ENCODE measurements at places on chromosomes 2 and 18.

- DNase-seq, result no peak
These were observed 75.3 kb downstream of the HRH4 start for GRCh38 chr18:24535527-24536295.

- DNase-seq, result no peak
These were observed 148.5 kb upstream of the DLX2 start for GRCh38 chr2:172251231-172251630.

GRCh38 chr2:27885234-27885633 lies 5.0 kb downstream of the RBKS start:
- no peak for DNase-seq

GRCh38 chr18:58491773-58492752 lies 136.8 kb downstream of the ALPK2 start:
- no peak for DNase-seq

GRCh38 chr2:207107551-207107950 lies 58.2 kb downstream of the KLF7 start:
- no peak for DNase-seq

DNA sequence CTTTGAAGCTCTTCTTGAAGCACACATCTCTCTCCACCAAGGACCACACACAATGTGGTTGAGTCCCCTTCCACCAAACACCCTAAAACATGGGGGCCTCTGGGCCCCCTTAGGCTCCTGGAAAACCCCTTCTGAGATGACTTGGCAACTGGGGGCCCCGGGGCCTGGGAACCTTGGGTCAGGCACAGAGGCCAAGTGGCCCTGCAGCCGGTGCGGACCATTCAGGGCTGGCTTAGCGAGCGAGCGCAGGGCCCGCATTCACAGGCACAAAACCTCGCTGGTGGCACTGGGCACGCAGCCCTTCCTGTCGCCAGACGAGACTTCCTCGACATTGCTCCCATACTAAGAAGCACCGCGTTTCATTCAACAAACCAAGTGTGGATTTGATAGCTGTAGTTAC lies 111.2 kb upstream of the ID2 start:
- DNase-seq, result no peak

Data from Right ventricle myocardium superior (tissue), 1 donor.